Bone marrow (tissue), 2 donors: ENCODE measurements at places on chromosomes 11 and 22.
A peak's percentile ranks its signal among the peaks of the same experiment; 100 is the strongest.

- no peak for DNase-seq
Measured at GRCh38 chr11:69278091-69278867, 15.7 kb upstream of the MYEOV start.

GRCh38 chr11:46281371-46281831 lies 3.9 kb downstream of the CREB3L1 start:
- no peak for DNase-seq

DNA sequence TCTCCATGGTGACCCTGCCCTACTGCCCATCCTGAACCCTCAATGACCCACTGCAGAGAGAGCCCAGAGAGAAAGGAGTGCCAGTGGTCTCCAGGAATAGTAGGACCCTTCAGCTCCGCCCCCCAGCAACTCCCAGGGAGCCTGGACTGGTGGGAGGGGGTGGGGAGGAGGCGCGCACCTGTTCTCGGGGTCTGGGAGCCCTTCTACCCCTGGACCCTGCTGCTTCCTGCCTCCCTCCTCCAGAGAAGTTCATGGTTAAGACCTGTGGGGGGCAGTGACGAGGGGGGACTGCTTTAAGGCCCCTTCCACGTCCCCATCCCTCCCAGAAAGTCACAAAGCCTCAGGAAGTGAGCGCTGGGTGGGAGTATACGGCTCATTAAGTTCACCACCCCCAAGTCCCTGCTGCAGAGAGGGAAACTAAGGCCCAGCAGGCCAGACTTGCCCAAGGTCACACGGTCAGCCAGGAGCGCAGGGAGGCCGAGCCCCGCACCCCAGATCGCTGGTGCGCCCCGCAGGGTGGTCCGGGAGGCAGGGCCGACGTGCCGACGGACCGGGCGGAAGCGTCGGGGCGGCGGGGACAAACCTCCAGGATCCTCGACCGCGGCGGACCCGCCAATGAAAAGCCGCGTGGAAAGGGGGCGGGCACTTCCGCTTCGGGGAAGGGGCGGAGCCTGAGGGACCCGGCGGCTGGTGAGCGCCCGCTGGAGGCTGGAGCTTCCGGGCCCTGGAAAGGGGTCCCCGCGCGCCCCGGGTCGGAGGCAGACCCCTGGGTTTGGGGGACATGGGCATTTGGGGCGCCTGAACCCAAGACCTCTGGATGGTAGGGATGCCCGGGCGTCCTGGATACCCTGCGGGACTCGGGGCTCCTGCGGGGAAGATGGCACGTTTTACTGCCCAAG lies at the start of the genes NUDT22 and TRPT1:
TSS of gene NUDT22 (plus strand) at position 667 of the 899 bp plus-strand sequence. CDS start 379 bp downstream, outside the sequence.
TSS of gene TRPT1 (minus strand) at position 579 of the 899 bp plus-strand sequence. CDS start at position 253, 326 bp downstream.
- DNase-seq = peak; percentile 74

DNA sequence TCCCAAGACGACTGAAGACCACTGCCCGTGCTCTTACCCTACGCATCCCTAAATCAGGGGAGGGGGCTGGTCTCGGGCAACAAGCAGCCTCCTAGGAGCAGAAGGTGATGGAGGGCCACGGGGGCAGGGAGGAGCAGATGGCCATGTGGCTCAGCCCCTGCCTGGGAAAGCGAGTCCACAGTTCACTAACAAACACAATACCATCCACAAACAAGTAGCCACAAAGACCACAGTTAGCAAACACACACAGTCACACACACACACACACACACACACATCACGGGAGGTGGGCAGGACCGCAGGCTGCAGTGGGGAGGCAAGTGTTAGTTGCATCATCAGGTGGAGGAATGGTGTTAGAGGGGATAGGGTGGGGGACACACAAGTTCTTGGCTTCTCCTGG lies 13.2 kb upstream of the FXYD2 start:
- DNase-seq = no peak

DNA sequence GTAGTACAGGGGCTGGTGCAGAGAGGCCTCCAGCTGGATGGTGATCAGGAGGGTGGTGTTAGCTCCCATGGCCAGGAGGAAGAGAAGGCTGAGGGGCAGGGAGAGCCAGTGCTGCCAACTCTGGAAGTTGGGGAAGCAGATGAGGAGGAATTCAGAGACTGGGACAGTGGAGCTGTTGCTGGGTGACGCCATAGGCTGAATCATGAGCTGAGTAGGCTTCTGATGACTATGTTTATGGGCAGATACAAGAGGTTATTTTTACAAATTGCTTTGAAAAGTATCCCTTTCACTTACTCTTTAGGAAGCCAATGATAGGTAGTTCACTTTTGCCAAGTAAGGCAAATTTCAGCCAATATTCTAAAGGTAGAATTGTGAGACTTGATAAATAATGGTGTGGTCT lies 3.1 kb downstream of the OR56A1 start:
- DNase-seq = no peak

- DNase-seq = no peak
Measured at GRCh38 chr11:73972620-73973449, 9.8 kb downstream of the UCP2 start.

- DNase-seq = no peak
Measured at GRCh38 chr22:35839841-35840301, 122.2 kb downstream of the APOL5 start.

GRCh38 chr11:67506426-67507051 lies 1.4 kb upstream of the PITPNM1 start:
- no peak for DNase-seq

DNA sequence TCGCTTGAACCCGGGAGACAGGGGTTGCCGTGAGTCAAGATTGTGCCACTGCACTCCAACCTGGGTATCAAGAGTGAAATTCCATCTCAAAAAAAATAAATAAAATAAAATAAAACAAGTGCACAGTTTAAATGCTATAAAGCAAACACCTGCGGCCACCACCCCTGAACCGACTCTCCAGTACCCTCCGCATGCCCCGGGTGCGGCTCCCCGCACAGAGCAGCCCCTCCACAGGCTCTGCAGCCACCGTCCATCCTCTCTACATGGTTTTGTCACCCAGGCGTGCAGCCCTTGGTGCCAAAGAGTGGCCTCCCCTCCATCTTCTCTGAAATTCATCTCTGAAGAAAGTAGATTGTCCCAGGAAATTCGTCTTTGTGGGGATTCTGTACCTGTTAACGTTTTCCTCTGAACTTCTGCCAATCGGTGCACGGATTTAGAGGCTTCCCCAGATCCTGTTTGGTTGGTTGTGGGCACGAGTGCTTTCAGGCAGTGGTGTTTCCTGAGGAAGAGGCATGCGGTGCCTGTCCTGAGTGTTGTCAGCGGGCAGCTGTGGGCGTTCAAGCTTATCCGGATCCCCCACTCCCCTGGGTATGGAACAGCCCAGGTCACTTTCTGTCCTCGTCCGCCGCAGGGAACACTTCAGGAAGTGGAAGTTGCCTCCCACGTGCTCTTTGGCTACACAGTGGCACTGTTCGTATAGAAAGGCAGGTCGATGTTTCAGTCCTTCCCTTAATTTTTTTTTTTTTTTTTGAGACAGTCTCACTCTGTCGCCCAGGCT lies 4.1 kb downstream of the MIOX start:
- DNase-seq = no peak

- DNase-seq = no peak
Measured at GRCh38 chr11:38481391-38481790, 1883.4 kb upstream of the RAG2 start.

- DNase-seq = no peak
Measured at GRCh38 chr11:95877291-95877690, 46.6 kb downstream of the MTMR2 start.

- DNase-seq = no peak
Measured at GRCh38 chr11:79520086-79520485, 79.3 kb upstream of the TENM4 start.

DNA sequence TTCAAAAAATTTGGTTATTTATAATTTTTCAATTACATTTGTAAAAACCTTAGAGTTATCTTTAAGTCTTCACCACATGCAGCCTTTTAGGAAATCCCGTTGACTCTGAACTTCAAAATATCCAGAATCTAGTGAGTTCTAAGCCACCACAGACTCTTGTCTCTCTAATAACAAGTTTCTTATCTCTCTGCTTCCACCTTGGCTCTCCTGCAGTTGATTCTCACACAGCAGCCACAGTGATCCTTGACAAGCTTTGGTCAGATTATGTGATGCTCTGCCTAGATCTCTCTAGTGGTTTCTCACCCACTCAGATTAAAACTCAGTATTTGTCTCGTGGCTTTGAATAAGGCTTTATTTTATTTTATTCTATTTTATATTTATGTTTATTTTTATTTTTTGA lies 8.6 kb downstream of the HSD17B12 start:
- DNase-seq = no peak

GRCh38 chr11:26026078-26026477 lies 305.9 kb upstream of the ANO3 start:
- DNase-seq = no peak
